ENCODE measurements at places on chromosomes 16 and 17.

- DNase-seq = peak; percentile 59
Observed at GRCh38 chr16:71846431-71846830, 655 bp downstream of the ATXN1L start.

DNA sequence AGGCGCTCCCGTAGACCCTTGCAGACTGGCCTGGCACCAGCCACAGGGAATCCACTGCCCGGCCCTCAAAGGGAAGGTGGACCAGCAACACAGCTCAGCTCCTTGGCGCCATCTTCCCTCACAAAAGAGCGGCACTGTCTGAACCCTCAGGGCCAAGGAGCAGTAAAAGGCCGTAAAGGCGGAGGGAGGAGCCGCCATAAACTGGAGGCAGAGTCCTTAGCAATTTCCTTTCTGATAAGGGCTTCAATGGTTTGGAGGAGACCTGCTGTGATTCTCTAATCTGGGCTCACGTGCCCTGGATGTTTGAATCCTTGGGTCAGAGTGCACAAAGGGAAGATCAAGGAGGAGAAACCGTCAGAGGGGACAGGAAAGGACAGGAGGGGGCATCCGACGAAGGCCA is 15.5 kb upstream of the AXIN2 start:
- peak; percentile 37 for DNase-seq

DNA sequence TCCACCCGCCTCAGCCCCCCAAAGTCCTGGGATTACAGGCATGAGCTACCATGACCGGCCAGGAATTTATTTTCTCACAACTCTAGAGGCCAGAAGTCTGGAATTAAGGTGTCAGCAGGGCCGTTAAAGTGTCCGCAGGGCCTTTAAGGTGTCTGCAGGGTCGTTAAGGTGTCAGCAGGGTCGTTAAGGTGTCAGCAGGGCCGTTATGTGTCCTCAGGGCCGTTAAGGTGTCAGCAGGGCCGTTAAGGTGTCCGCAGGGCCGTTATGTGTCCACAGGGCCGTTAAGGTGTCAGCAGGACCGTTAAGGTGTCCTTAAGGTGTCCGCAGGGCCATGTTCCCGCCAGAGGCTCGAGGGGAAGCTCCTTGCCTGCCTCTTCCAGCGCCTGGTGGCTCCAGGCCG is 125.2 kb downstream of the RAP1GAP2 start:
- no peak for DNase-seq

- DNase-seq = no peak
Observed at GRCh38 chr17:57895382-57896060, 45.7 kb upstream of the MRPS23 start.

DNA sequence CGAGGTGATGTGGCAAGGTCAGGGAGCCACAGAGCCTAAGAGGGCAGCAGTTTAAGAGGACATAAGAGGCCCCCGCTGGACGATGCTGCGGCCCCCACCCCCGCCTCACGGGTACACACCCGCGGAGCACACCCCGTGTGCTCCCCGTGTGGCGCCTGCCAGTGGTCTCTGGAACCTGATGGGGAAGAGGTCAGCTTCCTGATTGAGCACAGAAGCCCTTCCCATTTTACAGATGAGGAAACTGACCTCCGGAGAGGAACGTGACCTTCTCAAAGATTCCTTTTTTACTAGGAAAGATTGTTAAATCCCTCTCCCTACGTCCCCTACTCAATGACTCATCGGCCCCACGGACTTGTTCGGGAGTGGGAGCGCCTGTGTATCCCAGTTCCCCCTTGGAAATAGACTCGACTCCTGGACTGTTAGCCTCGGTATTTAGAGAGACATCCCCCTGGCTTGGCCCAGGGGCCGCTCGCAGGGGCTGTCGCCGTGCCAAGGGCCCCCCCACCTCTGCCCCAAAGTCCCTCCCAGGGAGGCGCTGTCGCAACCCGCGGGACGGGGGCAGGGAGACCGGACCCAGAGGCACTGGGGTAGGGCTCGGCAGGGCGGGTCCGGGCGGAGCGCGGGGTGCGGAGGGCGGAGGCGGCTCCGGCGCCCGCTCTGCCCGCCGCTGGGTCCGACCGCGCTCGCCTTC is at the start of gene ABCC3:
Gene ABCC3, plus strand, starts transcription at position 658 of the 691 bp plus-strand sequence. CDS start 56 bp downstream, outside the sequence.
- DNase-seq = peak; percentile 92

DNA sequence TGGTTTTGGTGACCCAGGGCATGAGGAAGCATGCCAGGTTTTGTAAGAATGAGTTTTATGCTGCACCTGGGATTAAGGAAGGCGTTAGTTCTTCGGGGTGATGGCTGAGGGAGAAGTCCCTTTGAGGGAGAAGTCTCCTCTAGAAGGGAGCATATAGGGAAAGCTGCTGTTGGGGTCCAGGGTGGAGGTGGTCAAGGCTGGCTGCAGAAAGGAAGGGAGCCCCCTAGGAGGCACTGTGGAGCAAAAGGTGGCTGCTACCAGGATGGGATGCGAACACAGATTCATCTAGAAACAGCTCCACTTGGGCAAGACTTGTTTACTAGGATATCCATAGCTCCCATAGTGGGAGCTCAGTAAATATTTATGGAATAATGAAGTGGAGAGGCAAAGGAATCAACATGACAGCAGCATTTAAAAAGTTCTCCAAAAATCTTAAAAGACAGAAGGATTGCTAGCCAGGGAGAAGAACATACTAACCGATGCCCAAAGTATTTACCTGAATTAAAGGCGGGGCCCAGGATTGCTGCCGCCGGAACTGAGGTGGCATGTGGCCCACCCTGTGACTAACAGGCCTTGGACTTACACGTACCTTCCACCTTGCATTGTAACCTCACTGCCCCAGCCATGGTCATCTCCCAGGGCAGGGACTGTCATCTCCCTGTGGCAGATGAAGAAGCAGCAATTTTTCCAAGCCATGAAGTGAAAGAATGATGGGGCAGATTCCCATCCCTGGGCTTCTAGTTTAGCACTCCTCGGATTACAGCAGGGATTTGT is 7.1 kb upstream of the LPCAT2 start:
- peak; percentile 85 for DNase-seq

DNA sequence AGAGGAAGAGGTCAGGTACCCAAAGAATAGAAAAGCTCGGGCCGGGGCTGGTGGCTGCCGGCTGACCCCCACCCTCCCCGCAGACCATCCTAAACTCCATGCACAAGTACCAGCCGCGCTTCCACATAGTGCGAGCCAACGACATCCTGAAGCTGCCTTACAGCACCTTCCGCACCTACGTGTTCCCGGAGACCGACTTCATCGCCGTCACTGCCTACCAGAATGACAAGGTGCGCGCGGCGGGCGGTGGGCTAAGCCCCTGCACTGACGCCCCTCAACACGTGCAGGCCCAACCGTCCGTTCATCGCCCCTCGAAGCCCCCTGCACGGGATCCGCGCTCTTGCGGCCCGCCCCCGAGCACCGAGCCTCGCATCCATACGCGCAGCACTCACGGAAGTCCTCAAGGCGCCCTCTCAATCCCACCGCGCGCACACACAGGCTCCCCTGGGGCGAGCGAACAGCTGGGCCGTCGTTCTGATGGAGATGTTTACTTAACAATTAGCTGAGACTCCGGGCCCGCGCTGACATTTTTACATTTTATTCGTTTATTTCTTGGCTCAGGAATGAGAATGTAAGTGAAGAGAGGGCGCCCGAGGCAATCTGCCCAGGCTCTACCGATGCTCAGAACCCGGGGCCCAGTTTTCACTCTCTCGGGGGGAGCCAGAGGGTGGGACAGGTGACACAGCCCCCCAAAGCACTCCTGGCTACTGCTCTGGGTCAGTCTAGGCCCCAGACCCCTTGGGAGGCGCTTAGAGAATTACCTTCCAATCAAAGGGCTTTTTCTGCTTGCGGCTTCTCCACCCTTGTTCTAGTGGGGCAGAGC is 3.5 kb downstream of the TBX2 start:
- peak; percentile 82 for DNase-seq

GRCh38 chr16:24573141-24573540 is 33.8 kb downstream of the RBBP6 start:
- DNase-seq = no peak
